Iris pigment epithelial cell (primary cell): ENCODE measurements at places on chromosomes 2 and 18.

GRCh38 chr2:30936977-30937376 is 129.7 kb upstream of the CAPN13 start:
- no peak for DNase-seq

- DNase-seq: peak; percentile 39
These were observed 42.5 kb downstream of the TEX44 start for GRCh38 chr2:231634951-231635875.

- DNase-seq: peak; percentile 93
These were observed 26.3 kb downstream of the DHRS9 start for GRCh38 chr2:169095621-169096105.

GRCh38 chr2:177970670-177971454 is 101.7 kb downstream of the PDE11A start:
- no peak for DNase-seq

DNA sequence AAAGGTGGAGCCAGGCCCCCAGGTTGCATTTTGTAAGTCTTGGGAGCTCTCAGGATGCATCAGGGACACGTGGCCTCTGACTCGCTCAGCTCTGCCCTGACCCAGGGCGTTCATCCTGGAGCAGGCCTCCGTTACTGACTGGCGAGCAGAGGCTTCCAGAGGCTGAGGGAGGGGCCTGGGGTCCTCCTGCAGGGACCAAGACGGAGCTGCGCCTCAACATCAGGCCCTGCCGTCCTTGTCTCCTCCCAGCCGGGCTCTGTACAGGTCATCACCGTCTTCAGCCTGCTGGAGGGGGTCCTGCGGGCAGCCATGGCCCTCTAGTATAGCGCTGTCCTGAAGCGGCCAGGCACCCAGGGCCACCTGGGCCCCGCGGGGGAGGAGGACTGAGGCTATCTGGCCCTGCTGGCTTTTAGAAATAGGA is 10.2 kb upstream of the ALPP start:
- no peak for DNase-seq

GRCh38 chr2:46072101-46072820 is 224.9 kb upstream of the EPAS1 start:
- DNase-seq: peak; percentile 85

GRCh38 chr18:47883771-47884413 is 46.6 kb downstream of the SMAD2 start:
- DNase-seq: peak; percentile 79

DNA sequence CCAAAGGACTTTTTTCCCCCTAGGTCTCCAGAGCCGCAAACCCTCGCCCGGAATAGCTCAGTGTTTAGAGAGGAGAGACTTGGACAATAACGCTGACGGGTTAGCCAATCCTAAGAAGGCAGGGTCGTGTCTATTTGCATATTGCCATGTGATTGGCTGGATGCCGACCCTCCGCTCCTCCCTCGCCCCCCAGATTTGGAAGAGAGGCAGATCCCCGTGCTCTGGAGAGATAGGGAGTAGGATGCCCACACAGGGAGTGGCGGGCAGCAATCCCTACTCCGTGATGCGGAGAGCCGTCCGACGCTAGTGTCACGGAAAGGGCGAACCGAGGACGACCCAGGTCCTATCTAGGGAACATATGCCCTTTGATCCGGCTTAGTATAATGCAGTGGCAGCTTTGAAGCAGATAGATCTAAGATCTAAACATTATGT is 1.4 kb downstream of the WNT6 start:
- peak; percentile 26 for DNase-seq

- no peak for DNase-seq
These were observed 252.9 kb downstream of the ATAD2B start for GRCh38 chr2:23673830-23674679.

GRCh38 chr2:181904022-181904632 is 12.6 kb downstream of the ITPRID2 start:
- peak; percentile 43 for DNase-seq

- peak; percentile 68 for DNase-seq
These were observed 104.9 kb downstream of the MBD2 start for GRCh38 chr18:54119524-54120019.

DNA sequence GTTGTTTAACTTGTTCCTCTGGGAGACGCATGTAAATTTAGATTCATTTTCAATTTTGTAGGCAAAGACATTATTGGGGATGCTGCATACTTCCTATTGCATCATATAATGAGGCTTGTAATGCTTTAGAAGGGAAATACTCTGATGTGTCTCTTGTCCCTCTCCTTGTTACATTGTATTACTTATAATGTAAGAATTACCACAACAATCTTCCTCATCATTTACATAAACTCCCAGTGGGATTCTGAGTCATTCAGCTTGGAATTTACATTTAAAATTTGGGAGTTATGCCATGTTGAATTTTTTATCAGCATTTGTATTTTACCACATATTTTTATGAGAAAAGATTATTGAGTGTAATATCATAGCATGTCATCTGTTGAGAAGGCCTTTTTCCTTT is 963.4 kb upstream of the NRXN1 start:
- peak; percentile 73 for DNase-seq

GRCh38 chr2:234676109-234676782 is 179.4 kb upstream of the ARL4C start:
- no peak for DNase-seq

DNA sequence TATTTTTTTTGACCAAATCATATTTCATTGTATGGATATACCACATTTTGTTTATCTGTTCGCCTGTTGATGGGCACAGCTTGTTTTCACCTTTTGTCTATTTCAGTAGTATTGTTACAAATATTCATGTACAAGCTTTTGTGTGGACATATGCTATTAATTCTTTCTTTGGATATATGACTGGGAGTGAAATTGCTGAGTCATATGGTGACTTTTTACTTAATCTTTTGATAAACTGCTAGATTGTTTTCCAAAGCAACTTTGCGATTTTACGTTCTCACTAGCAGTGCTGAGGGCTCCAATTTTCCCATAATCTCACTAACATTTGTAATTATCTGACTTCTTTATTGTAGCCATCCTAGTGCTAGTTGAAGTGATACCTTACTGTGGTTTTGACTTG is 112.4 kb downstream of the CD8B2 start:
- DNase-seq: no peak

DNA sequence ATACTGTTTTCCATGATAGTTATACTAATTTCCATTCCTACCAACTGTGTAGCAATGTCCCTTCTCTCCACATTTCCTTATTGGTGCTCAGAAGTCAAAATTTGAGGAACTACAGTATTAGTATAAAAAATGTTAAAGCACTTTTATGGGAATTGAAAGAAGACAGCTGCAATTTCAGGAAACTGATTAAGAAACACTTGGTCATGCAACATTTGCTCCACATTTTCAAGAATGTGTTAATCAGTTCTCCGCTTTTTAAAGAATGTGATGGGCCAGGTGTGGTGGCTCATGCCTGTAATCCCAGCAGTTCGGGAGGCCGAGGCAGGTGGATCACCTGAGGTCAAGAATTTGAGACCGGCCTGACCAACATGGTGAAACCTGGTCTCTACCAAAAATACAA is 33.6 kb upstream of the MGAT4A start:
- DNase-seq: no peak

GRCh38 chr2:113077921-113078320 is 10.2 kb downstream of the IL1F10 start:
- peak; percentile 10 for DNase-seq

GRCh38 chr2:176534798-176535466 is 265.7 kb downstream of the MTX2 start:
- DNase-seq: no peak

DNA sequence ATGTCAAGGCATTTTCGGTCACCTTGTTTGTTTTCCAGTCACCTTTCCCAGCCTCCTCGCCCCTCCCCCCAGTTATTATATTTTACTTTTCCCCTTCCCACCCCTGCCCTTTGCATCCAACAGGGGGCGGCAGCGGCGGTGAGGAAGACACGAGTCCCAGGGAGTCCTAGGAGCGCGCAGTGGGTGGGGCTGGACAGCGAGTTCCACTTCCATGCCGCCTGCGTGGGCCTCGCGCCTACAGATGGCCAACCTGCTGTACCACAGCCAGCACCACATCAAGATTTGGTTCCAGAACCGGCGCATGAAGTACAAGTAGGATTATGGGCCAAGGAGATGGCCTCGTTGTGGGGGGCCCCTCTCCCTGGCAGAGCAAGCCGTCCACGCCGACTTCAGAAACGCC is 37.2 kb upstream of the EVA1A start:
- DNase-seq: no peak

DNA sequence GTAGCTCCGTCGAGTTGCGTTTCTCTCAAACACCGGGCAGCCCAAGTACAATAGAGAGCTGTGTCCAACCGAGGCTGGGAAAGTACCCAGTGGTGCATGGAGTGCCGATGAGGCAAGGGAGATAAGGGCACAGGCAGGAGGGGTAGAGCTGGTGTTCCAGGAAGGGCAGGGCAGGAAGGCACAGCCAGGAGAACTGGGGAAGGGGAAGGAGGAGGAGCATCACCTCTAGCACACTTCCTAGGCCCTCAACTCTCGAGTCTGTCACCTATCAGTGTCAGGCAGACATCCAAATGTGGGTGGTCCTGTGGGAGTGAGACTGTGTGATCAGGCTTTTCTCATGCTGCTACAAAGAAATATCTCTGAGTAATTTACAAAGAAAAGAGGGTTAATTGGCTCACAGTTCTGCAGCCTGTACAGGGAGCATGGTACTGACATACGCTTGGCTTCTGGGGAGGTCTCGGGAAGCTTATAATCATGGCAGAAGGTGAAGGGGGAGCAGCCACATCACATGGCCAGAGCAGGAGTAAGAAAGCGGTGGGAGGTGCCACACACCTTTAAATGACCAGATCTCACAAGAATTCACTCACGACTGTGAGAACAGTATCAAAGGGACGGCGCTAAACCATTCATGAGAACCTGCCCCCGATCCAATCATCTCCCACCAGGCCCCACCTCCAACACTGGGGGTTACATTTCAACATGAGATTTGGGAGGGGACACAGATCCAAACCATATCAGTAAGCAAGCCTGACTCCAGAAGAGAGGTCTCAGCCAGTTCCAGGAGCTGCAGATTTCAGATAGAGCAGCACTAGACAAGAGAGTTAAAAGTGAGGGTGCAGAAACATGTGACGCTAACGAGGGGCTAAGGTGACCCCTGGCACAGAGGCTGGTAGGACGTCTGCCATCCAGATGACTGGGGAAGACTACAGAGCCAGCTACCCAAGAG is 75.7 kb downstream of the MBOAT2 start:
- DNase-seq: no peak

GRCh38 chr2:160309585-160309984 is 109.5 kb upstream of the ITGB6 start:
- DNase-seq: peak; percentile 57

DNA sequence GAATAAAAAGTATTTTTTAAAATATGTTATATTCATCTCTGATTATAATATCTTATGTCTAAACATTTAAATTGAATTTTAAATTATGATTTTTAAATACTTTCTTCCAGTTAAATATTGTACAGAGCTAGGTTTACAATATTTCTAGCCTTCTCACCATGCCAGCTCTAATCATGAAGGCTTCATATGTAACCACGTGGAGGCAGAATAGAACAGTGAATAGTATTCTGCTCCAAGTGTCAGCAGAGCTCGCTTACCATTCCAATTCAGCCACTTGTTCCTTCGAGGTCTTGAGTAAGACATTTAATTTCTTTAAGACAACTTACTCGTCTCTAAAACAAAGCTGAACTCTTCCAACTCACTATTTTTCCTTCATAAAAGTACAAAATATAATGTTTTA is 871.8 kb downstream of the SUCLG1 start:
- DNase-seq: no peak

DNA sequence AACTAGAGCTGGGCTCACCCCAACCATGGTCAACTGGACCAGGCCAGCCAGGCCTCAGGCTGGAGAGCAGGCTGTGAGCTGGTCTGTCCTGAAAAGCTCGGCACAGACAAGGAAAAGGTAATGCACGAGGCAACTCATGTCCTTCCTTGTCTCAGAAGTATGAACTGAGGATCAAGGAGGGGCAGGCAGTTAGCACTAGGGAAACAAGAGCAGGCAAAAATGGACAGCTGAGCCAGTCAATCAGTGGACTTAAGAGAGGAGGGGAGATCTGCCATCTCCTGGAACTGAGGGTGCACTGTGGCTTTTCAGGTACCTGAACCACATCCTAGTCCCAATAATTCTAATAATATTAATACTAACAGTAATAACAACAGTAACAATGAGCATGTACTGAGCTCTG is 20.6 kb upstream of the WIPF1 start:
- no peak for DNase-seq

GRCh38 chr18:36314098-36314497 is 16.6 kb downstream of the FHOD3 start:
- DNase-seq: peak; percentile 29

DNA sequence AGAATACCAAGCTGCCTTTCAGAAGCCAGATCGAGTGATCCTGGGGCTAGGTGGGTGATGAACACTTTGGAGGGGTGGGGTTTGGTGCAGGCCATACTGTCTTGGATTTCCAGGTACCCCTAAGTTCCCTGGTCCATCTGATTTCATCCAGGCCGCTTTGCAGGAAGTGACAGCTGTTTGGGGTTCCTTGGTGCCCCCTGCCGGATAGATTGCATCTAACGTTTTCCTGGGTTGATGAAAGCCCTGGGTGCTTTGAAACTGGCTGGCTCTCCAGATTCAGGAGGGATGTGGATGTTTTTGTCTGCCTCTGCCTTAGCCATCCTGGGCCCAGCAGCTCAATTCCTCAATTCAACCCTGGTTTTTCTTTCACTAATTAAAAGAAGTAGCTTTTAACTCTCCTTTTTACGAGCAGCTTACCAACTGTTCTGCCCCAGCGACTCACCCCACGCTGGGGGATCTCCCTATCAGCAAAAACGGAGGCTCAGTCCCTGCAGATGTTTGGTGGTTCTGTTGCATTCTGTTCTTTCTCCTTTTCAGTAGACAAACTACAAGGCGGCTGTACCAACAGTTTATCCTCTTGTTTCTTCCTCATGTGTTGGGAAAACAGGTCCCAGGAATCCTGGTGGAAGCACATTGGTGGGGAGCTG is 37.1 kb downstream of the ARHGEF4 start:
- peak; percentile 62 for DNase-seq
